Foreskin keratinocyte (primary cell): ENCODE measurements at places on chromosomes 3 and 15.

DNA sequence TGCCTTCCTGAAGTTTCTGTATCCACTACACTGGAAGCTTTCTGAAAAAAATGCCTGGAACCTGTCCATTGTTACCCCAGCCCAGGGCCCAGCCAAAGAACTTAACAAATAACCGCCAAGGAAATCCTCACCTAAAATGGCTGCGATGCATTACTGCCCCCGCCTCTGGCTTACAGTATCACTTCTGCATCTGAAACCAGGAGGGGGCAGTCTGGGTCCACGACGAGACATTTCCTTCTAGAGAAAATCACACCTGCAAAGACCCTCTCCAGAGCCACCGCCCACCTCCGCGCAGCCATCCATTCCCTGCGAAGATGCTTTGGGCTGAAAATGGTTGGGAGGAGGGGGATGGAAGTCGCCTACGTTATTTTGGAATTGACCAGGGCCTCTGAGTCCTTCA lies 22.4 kb upstream of the CELF6 start:
- DNase-seq = no peak

- DNase-seq = no peak
Observed at GRCh38 chr3:99641480-99641879, 3.1 kb downstream of the COL8A1 start.

DNA sequence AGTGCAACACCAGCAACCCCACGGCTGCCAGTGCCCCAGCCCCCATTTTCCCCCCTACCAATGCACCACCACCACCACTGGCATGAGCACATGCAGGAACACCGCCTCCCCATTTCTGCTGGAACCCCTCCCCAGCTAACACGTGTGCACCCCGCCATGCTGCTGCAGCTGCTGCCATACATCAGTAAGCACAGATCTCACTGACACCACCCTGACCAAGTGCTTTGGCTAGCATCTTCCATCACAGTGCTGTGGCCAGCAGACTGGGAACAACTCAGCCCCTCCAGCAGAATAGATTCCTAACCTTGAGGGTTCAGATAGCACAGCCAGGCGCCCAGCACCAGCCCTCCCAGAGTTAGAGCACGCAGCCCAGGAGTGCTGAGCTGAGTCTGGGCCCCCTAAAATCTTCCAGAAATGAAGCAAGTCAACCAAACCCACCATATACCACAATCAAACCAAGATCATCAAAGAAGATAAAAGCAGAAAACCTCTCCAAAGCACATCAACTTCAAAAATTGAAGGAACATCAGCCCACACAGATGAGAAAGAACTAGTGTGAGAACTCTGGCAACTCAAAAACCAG lies 81.2 kb upstream of the CDV3 start:
- DNase-seq = no peak

GRCh38 chr3:188360364-188360881 lies 206.5 kb downstream of the LPP start:
- DNase-seq = no peak

GRCh38 chr3:146521394-146521793 lies 23.0 kb downstream of the PLSCR1 start:
- no peak for DNase-seq

DNA sequence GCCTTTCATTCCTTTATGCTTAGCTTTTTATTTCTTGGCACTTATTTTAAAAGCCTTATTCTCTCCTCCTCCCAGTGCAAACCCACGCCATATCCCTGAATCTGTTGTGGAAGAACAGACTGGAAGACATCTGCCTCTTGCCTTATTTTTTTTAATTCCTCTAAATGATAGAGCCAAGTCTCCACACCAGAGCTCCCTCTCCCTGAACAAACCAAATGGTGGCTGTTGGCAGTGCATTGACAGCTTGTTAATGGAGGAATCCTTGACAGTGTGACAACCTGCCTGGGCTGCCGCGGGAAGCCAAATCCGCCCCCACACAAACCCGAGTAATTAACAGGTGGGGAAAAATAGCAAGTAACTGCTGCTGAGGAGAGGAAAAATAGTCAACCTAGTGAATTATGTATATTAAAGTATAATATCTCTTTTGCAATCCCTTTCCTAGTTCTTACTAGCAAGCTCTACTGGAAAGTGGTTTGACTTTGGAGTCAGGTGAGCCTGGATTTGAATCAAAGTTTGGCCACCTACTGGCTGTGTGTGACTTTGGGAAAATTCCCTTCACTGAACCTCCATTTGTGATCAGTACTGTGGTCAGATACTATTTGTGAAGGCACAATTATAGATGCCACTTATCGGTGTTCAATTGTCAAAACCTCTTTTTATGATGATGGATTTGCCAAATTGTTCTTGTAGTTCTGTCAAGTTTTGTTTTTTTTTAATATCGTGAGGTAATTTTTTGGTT lies 589.6 kb downstream of the PDCD6IP start:
- DNase-seq = no peak

DNA sequence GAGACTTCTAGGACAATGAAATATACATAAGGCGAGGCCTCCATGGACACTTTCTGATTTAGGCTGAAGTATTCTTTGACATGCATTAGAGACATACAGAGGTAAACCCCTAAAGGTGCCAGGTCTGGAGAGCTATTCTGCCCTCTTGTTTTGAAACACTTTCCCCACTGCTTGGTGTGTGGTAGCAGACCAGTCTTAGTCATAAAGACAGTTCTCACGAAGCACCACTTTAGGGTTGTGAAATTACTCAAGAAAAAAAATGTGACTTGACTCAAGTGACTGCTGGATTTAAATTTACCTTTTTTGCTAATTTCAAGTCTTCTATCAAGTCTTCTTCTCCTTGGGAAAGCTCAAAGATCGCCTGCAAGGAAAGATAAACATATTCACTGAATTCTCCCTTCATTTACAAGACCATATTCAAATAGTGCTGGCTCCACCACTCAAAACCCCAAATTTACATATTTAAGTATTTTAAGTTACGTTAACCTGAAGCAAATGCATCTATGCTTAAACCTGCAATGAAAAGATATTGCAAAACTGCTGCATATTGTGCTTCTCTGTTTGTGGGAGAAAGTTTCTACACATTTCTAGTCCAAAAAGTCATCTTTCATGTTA lies 48.4 kb downstream of the ARHGEF3 start:
- DNase-seq = no peak
